ENCODE measurements at places on chromosomes 13 and 19.

GRCh38 chr13:105979131-105980011 is 556.1 kb downstream of the EFNB2 start:
- no peak for DNase-seq

- no peak for DNase-seq
Observed at GRCh38 chr19:55622242-55622969, 2.0 kb downstream of the ZNF784 start.

GRCh38 chr13:101917833-101918661 is 465.6 kb downstream of the ITGBL1 start:
- DNase-seq, result no peak

DNA sequence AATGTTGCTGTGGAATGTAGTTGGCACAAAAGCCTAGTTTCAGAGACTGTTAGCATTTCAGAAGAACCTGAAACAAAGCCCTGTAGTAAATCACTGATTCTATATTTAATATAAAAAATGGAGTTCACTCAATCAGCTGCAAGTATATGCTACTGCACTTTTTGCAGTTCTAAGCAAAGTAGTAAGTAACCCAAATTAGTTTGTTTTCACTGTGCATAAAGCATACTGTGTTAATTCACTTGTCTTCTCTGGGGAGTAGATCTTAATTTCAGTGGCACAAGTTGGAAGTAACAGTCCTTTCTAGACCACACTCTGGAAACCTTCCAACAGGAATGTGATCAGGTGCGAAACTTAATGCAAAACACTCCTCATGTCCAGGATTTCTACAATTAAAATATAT is 139.3 kb downstream of the DACH1 start:
- DNase-seq, result no peak

GRCh38 chr19:45468803-45469131 is 971 bp downstream of the FOSB start:
- DNase-seq, result peak; percentile 76

DNA sequence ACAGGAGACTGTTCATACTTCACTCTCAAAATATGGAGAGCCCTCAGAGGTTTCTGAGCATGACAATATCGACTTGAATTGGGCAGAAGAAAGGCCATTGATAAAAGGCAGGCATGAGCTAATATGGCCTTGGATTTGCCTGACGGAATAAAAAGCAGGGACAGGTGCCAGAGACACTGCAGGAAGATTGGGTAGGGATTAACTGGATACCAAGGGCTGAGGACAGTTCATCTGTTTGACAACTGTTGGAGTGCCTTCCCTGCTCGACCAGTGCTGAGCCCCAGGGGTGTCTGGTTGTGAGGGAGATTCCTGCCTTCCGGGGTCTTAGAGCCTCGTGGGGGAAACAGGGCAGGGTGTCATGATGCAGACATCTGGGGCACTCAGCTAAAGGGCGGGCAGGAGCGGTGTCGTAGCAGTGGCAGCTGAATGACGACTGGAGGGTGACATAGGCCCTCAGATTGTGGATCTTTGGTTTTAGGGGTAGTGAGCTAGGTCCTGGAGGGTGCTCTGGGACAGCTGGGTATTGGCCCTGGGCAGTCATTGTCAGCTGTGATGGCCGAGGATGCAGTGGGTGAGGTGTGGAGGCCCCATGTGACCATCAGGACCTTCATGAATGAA is 12.3 kb downstream of the GATAD2A start:
- DNase-seq, result no peak

- no peak for DNase-seq
Observed at GRCh38 chr19:31515931-31516330, 166.7 kb upstream of the TSHZ3 start.

GRCh38 chr13:98513837-98514236 is 63.1 kb downstream of the STK24 start:
- DNase-seq, result no peak

DNA sequence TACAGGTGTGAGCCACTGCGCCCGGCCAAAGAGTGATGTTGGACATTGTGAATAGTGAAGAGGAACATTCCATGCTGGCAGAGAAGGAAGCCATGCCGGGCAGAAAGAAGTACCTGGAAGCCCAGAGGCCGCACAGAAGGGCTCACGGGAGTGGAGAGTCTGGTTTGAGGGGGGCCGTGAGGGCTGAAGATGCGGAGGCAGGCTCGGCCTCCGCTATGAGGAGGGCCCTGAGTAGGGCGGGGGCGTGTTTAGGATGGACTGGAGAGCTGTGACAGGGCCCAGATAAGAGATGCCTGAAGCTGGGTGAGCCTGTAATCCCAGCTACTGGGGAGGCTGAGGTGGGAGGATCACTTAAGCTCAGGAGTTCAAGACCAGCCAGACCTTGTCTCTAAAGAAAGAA is 1.6 kb downstream of the JOSD2 start:
- DNase-seq, result no peak

DNA sequence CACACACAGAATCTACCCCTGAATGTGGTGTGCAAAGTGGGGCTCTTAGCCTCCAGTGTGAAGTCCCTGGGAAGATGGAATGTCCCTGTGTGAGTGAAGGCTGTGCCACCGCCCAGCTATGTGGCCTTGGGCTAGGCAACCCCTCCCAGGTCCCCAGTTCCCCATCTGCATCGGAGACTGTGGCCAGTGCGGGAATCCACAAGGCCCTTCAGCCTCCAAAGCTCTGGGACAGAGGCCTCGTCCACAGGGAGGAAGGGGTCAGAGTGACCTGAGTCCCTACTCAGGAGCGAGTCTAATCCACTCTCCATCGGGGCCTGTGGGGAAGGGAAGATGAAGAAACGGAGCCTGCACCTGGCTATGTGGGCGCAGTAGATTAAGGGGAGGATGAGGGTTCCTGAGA is 19.3 kb upstream of the KIR3DL3 start:
- no peak for DNase-seq

DNA sequence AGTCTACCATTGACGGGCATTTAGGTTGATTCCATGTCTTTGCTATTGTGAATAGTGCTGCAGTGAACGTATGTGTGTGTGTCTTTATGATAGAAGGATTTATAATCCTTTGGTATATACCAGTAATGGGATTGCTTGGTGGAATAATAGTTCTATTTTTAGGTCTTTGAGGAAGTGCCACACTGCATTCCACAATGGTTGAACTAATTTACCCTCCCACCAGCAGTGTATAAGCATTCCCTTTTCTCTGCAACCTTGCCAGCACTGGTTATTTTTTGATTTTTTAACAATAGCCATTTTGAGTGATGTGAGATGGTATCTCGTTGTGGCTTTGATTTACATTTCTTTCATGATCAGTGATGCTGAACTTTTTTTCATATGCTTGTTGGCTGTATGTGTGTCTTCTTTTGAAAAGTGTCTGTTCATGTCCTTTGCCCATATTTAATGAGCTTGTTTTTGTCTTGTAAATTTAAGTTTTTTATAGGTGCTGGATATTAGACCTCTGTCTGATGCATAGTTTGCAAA is 37.5 kb downstream of the RFC3 start:
- no peak for DNase-seq

DNA sequence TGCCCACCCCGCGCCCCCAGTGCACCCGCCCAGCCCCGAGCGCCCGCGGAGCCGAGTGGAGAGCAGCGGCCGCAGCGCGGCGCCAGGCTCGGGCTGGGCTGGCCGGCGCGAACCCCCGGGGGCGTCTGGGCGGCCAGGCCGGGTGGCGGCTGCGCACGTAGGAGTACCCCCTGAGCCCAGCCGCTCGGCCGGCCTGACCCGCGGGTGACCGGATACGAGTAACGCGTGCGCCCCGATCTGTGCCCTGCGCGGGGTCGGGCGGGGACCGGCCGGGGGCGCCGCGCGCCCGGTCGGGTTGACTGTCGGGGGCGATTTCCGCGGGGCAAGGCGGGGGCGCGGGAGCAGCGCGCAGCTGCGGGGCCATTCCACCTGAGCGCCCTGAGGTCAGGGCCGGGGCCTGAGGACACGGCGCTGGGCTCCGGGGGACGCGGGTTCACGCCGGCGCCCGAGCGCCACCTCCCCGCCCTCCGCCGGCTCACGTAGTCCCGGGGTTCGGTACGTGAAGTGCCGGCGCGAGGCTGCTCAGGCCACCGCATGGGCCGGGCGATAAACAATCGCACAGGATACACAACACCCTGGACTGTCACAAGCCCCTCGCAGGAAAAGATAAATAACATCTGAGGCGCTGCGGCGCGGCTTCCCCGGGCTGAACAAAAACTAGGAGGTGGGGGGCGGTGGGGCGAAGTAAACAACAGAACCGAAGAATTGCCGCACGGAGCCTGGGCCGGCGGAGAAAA is 37.6 kb upstream of the FLT1 start:
- no peak for DNase-seq

- peak; percentile 47 for DNase-seq
Observed at GRCh38 chr19:2775556-2776430, 7.3 kb downstream of the SGTA start.

- no peak for DNase-seq
Observed at GRCh38 chr13:102235689-102236088, 166.2 kb downstream of the FGF14 start.

DNA sequence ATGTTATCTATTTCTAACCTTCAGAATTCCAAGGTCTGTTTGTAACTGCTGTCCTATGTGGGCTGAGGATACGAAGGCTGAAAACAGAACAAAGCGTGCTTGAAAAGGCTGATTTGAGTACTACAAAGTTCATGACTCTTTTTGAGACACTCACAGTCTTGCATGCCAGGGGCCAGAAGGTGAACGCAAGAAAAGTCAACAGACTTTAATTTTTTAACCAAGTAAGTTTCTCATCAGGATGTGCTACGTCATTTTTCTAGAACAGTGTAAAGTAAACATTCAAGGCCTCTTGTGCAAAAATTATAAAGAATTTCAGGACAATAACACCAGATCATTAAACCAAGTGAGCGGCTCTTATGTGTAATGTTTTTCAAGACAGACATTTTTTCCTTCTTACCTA is 163.5 kb downstream of the COG6 start:
- DNase-seq, result no peak

DNA sequence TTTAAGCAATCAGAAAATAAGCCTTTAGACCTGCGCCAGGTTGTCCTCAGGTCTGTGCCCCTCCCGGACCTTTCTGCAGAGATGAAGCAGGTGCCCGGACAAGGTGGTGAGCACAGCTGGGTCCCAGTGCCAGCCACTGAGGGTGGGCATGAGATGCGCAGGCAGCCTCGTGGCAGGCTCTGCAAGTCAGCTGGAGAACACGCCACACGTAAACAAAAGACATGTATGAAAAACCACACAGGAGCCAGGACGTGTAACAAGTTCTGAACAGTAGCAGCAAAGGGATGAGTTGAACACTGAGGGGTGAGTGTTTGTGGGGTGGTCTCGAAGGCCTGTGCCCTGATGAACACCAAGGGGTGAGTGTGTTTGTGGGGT is 68.8 kb upstream of the MCF2L start:
- no peak for DNase-seq

DNA sequence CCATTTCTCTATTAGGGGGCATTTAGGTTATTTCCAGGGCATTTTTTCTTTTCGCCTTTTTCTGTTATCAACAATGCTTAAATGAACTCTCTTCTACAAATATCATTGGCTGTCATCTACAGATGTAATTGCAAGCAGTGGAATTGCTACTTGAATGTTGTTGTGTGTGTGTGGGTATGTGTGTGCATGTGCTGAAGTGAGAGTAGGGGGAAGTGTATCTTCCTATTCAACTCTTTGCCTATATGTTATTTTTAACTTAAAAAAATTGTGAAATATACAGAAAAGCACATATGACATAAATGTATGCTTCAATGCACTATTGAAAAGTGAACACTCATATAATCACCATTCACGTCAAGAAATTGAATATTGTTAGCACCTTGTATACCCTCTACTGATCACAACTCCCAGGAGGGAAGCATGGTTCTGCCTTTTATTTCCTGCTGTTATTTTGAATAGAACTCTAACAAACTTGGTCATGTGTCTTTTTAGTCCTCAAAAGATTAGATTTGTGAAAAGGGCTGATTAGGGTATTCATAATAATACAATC is 24.7 kb downstream of the WDFY2 start:
- no peak for DNase-seq

DNA sequence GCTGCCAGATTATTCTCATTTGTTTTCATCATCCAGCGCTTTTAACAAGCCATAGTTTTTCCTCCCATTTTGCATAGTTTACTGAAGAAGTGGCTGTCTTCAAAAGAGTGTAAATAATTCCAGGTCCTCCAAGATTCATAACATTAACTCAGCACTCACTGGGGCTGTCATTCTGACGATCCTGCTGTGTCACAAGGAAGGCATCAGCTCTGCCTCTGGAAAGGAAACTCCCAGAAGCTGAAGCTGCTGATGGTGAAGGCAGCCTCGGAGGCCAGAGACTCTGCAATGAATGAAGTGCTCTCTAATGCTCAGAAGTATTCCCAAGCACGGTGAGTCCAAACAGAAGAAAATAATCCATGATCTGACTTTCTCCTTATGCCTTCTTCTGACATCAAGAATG is 60.0 kb downstream of the FLT1 start:
- no peak for DNase-seq

GRCh38 chr19:19315444-19315843 is 4.9 kb downstream of the SUGP1 start:
- DNase-seq, result no peak

DNA sequence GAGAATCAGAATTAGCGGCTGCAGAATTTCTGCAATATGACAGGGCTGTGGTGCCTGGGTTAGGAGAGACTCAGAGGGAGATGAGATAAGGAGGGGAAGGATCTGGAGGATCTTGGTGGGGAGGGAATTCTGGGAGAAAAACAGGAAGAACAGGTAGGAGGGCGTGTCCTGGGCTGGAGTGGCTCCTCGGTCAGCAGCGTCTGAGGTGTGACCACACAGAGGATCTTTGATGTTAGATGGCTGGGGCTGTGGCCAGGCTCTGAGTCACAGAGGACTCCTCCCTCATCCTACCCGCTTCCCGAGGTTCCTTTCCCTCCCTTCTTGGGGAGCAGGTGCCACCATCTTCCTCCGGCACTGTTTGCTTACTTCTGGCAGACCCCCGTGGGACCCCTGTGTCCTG is 6.4 kb upstream of the KLK6 start:
- DNase-seq, result no peak

GRCh38 chr13:51697855-51698254 is 106.1 kb downstream of the DHRS12 start:
- no peak for DNase-seq

- DNase-seq, result no peak
Observed at GRCh38 chr19:3682741-3683404, 17.4 kb downstream of the PIP5K1C start.

DNA sequence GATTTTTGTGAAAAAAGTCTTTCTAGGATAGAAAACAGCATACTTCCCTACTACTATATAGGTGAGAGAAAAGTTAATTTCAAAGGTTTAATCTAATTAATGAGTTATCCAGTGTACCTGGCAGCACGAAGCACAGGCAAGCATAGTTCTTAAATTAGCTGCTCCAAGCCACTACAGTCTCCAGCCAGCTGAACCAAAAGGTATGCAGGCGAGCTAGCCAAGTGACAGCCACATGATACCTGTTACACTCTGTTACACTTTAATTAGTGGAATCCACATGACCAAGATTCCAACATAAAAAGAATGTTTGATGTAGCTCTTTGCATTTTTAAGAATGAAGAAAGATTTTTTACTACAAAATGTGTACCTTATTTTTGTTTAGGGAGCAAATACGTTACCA is 15.5 kb downstream of the SLC25A30 start:
- DNase-seq, result no peak

Measured in T-cell (primary cell).